ENCODE measurements at places on chromosomes 2 and 18.

- DNase-seq = no peak
- no peaks in the 10 kb centered on the region for H3K27me3 ChIP-seq
- no peaks in the 10 kb centered on the region for H3K4me1 ChIP-seq
- H3K27ac ChIP-seq = no peak overlapping the region
- H3K4me3 ChIP-seq = no peak overlapping the region
- H3K36me3 ChIP-seq = peaks cover 5% of the 10 kb centered on the region
Measured at GRCh38 chr2:219094171-219094570, 33.5 kb upstream of the IHH start.

- peak overlapping the region; percentile 85 for H3K27ac ChIP-seq
- H3K27me3 ChIP-seq = no peaks in the 10 kb centered on the region
- peaks cover 82% of the 10 kb centered on the region for H3K4me1 ChIP-seq
- peak overlapping the region; percentile 20 for H3K4me3 ChIP-seq
- DNase-seq = no peak
Measured at GRCh38 chr2:197304556-197305011, 6.0 kb downstream of the ANKRD44 start.

GRCh38 chr2:216740557-216741222 lies 45.3 kb upstream of the IGFBP5 start:
- no peak overlapping the region for H3K27ac ChIP-seq
- no peaks in the 10 kb centered on the region for H3K36me3 ChIP-seq
- no peaks in the 10 kb centered on the region for H3K27me3 ChIP-seq
- H3K4me3 ChIP-seq = no peak overlapping the region
- DNase-seq = no peak

- no peaks in the 10 kb centered on the region for H3K36me3 ChIP-seq
- no peaks in the 10 kb centered on the region for H3K27me3 ChIP-seq
- H3K4me1 ChIP-seq = no peaks in the 10 kb centered on the region
- no peak overlapping the region for H3K27ac ChIP-seq
- DNase-seq = no peak
- H3K4me3 ChIP-seq = no peak overlapping the region
Measured at GRCh38 chr18:26614374-26614773, 66.0 kb upstream of the KCTD1 start.

DNA sequence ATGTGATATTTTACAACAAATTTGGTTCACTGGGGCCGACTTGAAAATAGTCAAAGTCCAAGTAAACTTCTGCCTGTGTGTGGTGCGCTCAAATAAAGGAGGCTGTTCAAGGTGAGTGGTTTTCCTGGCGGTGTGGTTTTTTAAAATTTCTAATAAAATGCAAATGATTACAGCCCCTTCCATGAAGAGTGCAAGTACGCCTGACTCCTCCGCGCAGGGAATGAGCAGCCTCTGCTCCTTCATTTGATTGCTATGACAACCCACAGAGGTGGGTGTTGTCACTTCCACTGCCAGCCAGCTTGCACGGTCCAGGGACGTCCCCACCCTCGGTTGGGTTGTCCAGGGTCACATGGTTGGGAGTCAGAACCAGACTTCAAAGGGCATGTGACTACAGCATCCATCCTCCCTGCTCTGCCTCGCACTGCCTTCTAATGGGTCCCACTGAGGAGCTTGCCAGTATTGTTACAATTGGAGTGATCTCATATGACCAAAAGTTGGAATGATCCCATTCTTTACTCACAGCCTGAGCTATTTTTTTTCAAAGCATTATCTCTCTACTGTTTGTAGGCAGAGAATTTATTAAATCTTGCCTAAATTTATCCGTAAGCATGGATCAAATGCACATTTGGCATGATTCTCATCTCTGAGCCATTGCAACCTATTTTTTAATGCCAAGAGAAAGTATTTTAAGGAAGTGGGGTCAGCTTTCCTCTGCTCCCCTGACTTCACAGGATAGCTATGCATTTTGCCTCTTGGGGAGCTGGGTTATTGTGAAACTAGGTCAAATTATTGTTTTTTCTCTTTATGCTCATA lies 121.3 kb downstream of the AGAP1 start:
- H3K27ac ChIP-seq = no peak overlapping the region
- no peak for DNase-seq
- H3K27me3 ChIP-seq = no peaks in the 10 kb centered on the region
- no peaks in the 10 kb centered on the region for H3K4me1 ChIP-seq
- H3K4me3 ChIP-seq = no peak overlapping the region

- no peak overlapping the region for H3K27ac ChIP-seq
- H3K4me1 ChIP-seq = no peaks in the 10 kb centered on the region
- DNase-seq = no peak
- H3K36me3 ChIP-seq = no peaks in the 10 kb centered on the region
- H3K4me3 ChIP-seq = no peak overlapping the region
Measured at GRCh38 chr2:119520696-119521432, 3.4 kb downstream of the SCTR start.

GRCh38 chr18:48203961-48204666 lies 205.1 kb downstream of the ZBTB7C start:
- H3K4me1 ChIP-seq = no peaks in the 10 kb centered on the region
- H3K4me3 ChIP-seq = no peak overlapping the region
- H3K36me3 ChIP-seq = no peaks in the 10 kb centered on the region
- DNase-seq = no peak
- H3K27ac ChIP-seq = no peak overlapping the region
- H3K27me3 ChIP-seq = peaks cover 4% of the 10 kb centered on the region

All from naive thymus-derived CD4-positive, alpha-beta T cell (primary cell).